ENCODE measurements at places on chromosomes 4 and X. TPM values are rescaled to one million over a fixed set of nuclear protein-coding genes. Genes with fewer than 3 reads are reported as not detected.

GRCh38 chr4:163548481-163549243, 54.2 kb downstream of the TMA16 start:
- H3K36me3 ChIP-seq: no peaks in the 10 kb centered on the region
- no peaks in the 10 kb centered on the region for H3K27me3 ChIP-seq
- peak overlapping the region; percentile 23 for H3K4me3 ChIP-seq
- H3K27ac ChIP-seq: no peak overlapping the region
- H3K4me1 ChIP-seq: peaks cover 6% of the 10 kb centered on the region

GRCh38 chrX:134732676-134733075, 74.4 kb upstream of the PLAC1 start:
- H3K27me3 ChIP-seq: peaks cover 2% of the 10 kb centered on the region
- no peaks in the 10 kb centered on the region for H3K36me3 ChIP-seq
- no peak overlapping the region for H3K4me3 ChIP-seq
- no peak overlapping the region for H3K27ac ChIP-seq

GRCh38 chrX:69616457-69617203, 717 bp downstream of the EDA start:
- H3K4me1 ChIP-seq: peaks cover 9% of the 10 kb centered on the region
- peaks cover 12% of the 10 kb centered on the region for H3K27me3 ChIP-seq
- peak; percentile 55 for DNase-seq

- H3K27ac ChIP-seq: no peak overlapping the region
- DNase-seq: no peak
- no peaks in the 10 kb centered on the region for H3K36me3 ChIP-seq
- no peaks in the 10 kb centered on the region for H3K4me1 ChIP-seq
These were observed 125.7 kb upstream of the CBR4 start for GRCh38 chr4:169135776-169136175.

GRCh38 chrX:109199726-109200125, 282.2 kb downstream of the GUCY2F start:
- no peaks in the 10 kb centered on the region for H3K36me3 ChIP-seq
- no peaks in the 10 kb centered on the region for H3K27me3 ChIP-seq
- H3K4me1 ChIP-seq: no peaks in the 10 kb centered on the region
- no peak for DNase-seq
- H3K4me3 ChIP-seq: no peak overlapping the region

DNA sequence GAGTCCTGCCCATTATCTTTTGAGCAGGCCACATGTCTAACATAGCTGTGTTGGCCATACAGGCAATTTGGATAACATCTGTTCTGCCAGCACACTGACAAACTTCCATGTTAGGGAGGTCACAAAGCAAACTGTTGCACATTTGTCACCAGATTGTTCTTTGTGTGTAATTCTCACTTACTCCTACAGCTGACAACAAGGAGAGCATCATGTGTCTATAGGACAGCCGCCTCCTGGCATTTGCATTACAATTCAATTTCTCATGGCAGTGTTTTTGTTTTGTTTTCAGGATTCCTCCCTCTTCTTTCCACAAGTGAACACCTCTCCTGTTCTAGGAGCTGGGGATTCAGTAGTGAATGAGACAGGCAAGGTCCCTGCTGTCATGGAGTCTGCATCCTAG, 94.3 kb upstream of the LEF1 start:
- H3K27ac ChIP-seq: no peak overlapping the region
- no peaks in the 10 kb centered on the region for H3K4me1 ChIP-seq
- peaks cover 5% of the 10 kb centered on the region for H3K27me3 ChIP-seq
- no peak for DNase-seq

DNA sequence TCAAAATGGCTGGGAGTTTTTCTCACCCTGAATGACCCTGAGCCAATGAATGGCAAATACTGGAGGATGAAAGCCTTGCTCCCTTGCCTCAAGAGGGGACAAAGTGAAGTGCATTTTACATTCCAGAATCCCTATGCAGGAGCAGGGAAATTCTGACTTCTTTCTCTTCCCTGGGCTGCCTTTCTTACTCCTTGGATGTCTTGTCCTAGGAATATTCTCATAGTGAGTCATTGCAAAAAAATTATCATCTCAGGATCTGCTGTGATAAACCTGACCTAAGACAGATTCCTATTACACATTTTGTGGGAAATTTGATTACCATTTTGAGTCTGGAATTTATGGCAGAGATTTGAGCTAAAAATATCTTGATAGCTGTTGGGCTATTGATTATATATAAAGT, 199.9 kb downstream of the TMA16 start:
- H3K4me1 ChIP-seq: no peaks in the 10 kb centered on the region
- DNase-seq: no peak
- no peak overlapping the region for H3K27ac ChIP-seq
- H3K27me3 ChIP-seq: no peaks in the 10 kb centered on the region
- H3K4me3 ChIP-seq: no peak overlapping the region
- H3K36me3 ChIP-seq: no peaks in the 10 kb centered on the region

The ADAM29 gene
- not detected for total RNA-seq

The NRK gene
- not detected for total RNA-seq

The SULT1E1 gene
- not detected for total RNA-seq

Measured in activated CD4-positive, alpha-beta T cell treated with anti-CD3 and anti-CD28 coated beads, Interleukin-2, amount 10 ng/mL, durations not matched to agents 24 days and 14 days (primary cell).